ENCODE measurements at places on chromosomes 6 and 20. TPM values are rescaled to one million over a fixed set of nuclear protein-coding genes. Genes with fewer than 3 reads are reported as not detected.

DNA sequence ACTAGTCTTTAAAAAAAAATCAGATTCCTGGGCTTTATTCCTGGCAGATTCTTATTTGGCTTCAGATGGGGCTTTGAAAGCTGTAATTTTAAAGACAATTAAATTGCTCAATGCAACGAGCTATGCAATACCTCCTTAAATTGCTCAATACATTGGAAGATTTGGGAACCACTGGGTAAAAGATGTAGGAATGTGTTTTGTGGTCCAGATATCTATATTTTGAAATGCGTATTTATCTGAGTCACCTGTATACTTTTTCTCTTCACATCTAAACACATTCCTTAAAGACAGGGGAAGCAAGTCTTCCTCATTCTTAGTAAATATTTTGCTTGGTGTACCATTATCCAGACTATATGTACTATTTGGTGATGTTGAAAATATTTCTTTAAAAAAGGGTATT, 29.6 kb upstream of the MAP7 start:
- no peak for DNase-seq

GRCh38 chr6:5300206-5300764, 39.0 kb downstream of the FARS2 start:
- no peak for DNase-seq

- DNase-seq: no peak
Observed at GRCh38 chr6:103002282-103002681, 1608.8 kb downstream of the GRIK2 start.

Gene PI16
- 3.8 TPM for total RNA-seq
